CD4-positive, alpha-beta T cell (primary cell): ENCODE measurements at places on chromosomes 16 and 17.
A peak's percentile ranks its signal among the peaks of the same experiment; 100 is the strongest.

DNA sequence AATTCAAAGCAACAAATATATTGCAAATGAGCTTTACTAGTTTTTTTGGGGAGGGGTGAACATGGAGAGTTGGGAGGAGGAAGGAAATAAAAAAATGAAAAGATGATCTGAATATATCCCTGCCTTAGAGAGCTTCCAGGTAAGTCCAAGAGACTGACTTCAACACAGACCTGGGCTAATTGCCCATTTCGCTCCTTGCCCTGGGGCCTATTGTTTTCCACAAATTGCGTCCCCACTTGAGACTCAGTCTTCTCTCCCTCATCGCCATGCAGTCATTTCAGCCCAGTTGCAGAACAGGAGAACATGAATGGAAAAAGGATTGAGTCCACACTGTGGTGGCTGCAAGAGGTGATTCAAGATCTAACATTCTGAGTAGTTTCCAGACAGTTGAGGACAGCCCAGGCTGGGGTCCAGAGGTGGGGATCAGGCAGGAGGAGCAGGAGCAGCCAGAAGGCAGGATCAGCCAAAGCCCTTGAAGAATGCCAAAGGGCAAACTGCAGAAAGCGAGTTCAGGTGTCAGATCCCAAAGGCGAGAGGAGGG lies 21.6 kb upstream of the TOB1 start:
- DNase-seq: no peak

- DNase-seq: no peak
Observed at GRCh38 chr17:58224315-58224714, 5.3 kb upstream of the MKS1 start.

- no peak for DNase-seq
Observed at GRCh38 chr17:35726127-35726952, 5.1 kb upstream of the RASL10B start.

- DNase-seq: no peak
Observed at GRCh38 chr17:4509401-4509800, 10.7 kb downstream of the SPNS2 start.

DNA sequence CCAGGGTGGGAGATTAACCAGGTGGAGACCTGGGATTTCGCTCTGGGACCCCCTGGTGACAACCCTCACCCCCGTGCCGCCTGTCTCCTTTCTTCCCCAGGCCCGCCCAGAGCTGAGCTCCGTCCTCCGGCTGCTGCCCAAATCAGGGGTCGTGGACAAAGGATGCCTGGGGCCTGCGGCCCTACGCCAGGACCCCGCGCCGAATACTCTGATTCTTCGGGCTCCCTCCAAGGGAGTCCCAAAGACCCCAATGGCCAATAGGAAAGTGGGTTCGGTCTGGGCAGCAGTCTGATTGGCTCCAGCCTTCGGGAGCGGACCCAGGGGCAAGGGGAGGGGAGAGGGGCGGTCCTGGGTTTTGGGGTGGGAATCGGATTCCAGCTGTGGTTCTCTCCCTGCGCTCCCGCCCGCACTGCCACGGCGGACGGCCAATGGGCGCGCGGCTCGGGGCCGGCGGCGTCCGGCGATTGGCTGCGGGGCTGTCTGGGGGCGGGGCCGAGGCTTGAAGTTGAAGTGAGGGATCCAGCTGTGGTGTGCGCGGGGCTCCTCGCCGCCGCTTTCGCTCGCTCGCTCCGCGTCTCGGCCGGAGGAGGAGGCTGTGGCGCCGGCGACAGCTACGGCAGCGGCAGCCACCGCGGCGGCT lies at the start of gene CACNA1G:
CACNA1G (plus strand) TSS at position 531 of the 640 bp plus-strand sequence. CDS start 745 bp downstream, outside the sequence.
- DNase-seq: peak; percentile 81

GRCh38 chr17:65553009-65553645 lies 8.3 kb downstream of the AXIN2 start:
- DNase-seq: no peak

GRCh38 chr17:1588821-1589585 lies 26.4 kb upstream of the PITPNA start:
- no peak for DNase-seq
